ENCODE measurements at places on chromosomes 13 and 19.

DNA sequence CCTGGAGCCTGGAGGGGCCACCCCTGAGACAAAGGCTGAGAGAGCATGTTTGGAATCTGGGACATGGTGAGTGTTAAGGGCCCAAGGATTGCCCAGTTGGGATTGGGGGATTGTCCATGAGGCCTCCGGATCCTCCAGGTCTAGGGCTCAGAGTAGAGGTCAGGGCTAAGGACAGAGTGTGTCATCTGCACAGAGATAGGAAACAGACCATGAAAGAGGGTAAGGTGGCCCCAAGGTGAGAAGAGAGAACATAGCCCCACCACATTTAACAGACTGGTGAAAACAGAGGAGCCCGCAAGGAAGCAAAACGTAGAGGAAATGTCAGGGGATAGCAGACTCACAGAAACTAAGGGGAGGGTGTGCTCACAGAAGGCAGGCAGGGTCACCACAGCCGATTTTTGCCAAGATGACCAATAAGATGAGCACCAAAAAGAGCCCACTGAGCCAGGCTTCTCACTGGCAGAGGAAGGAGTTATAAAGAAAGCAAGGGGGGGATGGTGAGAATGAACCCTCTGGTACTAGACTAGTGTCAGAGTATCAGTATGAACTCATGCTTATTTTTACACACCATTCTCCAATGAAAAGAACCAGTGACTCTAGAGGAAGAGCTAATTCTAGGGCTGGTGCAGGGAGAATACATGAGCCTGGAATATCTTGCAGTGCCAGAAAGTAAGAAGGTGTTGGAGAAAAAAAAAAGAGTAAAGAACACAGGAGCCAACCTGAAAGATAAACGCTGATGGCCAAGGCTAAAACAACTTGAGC, 17.5 kb downstream of the DYRK1B start:
- DNase-seq: no peak

- DNase-seq: no peak
Observed at GRCh38 chr19:31303262-31303815, 45.9 kb downstream of the TSHZ3 start.

- peak; percentile 36 for DNase-seq
Observed at GRCh38 chr19:28242317-28242927, 970.5 kb downstream of the UQCRFS1 start.

GRCh38 chr13:110371550-110372465, 64.7 kb downstream of the COL4A2 start:
- no peak for DNase-seq
